ENCODE measurements at places on chromosomes 4 and X.

DNA sequence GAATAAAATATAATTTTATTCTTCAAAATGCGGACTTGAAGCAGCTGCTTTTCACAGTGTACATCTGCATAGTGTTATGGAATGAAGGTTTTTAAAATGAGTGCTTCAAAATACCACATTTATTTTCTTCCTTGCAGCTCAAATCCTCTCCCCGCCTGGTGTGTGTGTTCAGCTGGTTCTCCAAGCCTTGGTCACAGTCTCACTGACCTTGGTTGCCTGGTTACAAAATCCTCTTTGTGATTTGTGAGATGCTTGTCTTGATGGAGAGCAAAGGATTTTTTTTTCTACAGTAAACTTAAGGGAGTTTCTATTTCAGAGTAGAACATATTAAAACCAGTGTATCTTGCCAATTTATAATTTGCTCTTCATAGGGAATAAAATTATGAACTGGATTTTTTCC, 139.2 kb downstream of the PCDH18 start:
- DNase-seq = no peak

GRCh38 chrX:153405426-153405825, 4.3 kb upstream of the PNMA6E start:
- no peak for DNase-seq

- DNase-seq = no peak
Measured at GRCh38 chrX:140480765-140481164, 24.1 kb downstream of the SOX3 start.

GRCh38 chr4:71498002-71498401, 159.2 kb downstream of the SLC4A4 start:
- DNase-seq = no peak

DNA sequence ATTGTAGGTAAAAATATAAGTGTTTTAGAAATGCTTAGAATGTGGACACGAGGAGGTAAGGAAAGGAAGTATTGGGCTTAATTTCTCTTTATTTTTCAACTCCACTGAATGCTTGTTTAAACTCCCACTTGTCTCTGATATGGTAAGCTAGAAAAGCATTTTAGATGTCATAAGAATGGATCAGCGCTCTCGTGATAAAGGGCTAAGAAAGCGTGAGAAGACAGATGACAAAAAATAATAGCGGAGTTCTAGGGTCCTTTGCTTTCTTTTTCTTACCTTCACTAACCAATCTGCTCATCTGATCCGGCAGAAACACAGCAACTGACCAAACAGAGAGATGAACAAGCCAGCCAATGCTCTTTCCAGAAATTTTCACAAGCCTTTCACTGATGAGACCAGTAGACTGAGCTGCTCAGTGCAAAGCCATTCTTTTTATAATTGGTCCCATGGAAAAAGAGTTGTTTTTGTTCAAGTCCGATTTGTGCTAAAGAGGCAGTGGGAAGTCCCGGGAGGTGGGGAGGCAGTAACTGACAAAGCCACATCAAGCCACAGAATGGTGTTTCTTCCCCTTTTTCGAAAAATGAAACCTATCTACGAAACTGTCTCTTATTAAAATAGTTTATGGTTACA, at the start of gene TASL:
TASL (minus strand) TSS at position 405 of the 630 bp plus-strand sequence. CDS start 17,411 bp downstream, outside the sequence.
- no peak for DNase-seq

DNA sequence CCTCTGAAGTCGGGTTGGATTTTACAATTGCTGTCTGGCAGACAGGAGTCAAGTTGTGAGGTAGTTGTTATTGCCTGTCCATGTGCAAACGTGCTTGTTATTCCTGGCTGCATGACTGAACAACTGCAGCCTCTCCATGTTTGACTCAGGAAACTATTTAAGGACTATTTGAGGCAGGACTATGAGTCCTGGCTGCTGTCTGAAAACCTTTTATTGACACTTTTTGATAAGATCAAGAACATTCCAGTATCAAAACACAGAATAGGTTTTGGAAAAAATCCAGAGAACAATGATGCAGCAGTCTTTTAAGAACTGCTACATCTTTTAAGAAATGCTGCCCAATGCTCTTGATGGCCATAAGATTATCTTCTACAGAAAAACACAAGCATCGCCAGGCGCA, 10.0 kb upstream of the SPRY1 start:
- no peak for DNase-seq

DNA sequence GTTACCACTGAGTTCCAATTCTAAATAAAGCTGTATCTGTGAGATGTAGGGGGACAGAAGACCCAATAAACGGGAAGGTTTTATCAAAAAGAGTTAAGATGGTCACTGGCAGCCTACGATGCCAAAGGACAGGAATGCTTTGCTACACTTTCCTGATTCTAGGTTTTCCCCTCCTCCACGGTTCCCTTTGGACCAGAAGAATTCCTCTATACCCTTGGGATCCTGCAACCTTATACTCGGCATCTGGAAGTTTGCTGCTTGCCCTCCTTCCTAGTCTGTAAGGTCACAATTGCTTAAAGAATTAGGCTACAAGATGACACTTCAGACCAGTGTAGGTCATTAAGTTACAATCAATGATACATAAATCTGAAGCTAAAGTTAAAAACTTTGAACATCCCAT, 64.3 kb downstream of the SCML2 start:
- no peak for DNase-seq

DNA sequence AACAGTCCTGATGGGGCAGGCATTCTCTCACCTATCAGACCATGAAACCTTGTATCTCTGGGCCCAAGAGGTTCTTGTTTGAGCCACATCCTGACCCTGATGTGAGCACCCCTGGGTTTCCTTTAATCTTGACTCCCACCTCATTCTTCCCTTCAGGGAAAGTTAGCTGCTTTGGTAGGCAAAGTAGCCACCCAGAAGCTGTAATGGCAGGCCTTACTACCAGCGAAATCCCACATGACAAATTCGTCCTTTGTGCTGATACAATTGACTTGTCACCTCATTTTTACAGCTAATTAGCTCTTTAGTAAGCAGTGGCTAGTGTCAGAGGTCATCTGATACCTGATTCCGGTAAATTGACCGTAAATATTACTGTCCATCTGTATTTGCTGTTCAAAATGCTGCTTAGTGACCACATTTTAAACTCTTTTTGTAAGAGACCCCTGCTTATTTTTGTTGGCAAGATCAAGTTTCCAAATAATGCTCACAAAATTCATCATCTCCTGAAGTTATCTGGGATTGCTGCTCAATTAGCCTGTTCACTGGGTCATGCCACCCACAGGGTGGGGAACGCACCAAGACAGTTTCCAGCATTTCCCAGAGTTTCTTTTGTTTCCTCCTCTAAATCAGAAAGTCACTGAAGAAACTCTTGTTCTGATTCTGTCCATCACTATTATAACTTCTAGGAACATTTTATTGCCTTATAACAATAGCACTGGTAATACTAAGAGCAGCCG, 329.7 kb downstream of the GPAT3 start:
- DNase-seq = no peak

DNA sequence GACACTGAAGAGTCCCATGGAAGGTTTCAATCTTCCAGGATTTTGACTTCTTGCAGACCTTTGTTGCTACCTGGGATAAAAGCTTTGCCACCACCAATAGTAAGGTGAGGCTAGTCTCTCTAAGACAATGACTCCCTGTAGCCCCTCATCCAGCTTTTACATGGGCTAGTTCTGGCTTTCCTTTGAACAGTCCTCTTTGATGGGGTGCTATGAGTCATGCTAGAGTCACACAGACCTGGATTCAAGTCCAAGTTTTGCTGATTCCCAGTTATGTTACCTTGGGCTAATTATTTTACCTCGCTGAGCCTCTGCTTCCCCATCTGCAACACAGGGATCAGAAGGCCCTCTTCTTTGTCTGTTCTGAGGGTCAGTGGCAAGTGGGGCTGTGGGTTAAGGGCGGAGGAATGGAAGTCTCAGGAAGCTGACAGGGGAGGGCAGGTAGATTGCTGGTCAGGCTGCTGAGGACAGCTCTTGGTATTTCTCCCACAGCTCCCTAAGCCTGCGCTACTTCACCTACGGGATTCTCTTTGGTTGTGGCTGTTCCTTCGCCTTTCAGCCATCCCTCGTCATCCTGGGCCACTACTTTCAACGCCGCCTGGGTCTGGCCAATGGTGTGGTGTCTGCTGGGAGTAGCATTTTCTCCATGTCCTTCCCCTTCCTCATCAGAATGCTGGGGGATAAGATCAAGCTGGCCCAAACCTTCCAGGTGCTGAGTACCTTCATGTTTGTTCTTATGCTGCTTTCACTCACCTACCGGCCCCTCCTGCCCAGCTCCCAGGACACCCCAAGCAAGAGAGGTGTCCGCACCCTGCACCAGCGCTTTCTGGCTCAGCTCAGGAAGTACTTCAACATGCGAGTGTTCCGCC, 90.3 kb downstream of the RLIM start:
- peak; percentile 74 for DNase-seq

All from vagina (tissue), 2 donors.